Bone marrow (tissue), 2 donors: ENCODE measurements at places on chromosomes 1 and 21.

DNA sequence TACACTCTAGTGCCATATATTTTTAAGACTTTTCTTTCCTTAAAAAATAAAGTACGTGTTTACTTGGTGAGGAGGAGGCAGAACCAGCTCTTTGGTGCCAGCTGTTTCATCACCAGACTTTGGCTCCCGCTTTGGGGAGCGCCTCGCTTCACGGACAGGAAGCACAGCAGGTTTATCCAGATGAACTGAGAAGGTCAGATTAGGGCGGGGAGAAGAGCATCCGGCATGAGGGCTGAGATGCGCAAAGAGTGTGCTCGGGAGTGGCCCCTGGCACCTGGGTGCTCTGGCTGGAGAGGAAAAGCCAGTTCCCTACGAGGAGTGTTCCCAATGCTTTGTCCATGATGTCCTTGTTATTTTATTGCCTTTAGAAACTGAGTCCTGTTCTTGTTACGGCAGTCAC, 25.2 kb downstream of the PSEN2 start:
- no peak for DNase-seq

DNA sequence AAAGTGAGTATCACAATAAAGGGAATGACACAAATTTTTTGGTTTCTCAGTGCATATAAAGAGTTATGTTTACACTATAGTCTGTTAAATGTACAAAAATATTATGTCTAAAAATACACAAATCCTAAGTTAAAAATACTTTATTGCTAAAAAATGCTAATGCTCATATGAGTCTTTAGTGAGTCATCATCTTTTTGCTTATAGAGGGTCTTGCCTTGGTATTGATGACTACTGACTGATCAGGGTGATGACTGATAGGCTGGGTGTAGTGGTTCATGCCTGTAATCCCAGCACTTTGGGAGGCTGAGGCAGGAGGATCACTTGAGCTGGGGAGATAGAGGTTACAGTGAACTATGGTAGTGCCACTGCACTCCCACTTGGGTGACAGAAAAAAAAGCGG, 12.9 kb upstream of the NUF2 start:
- DNase-seq: no peak

- peak; percentile 75 for DNase-seq
These were observed 15.9 kb downstream of the RNU5D-1 start for GRCh38 chr1:44714944-44715571.

GRCh38 chr21:36129219-36129618, 5.7 kb upstream of the CBR3 start:
- no peak for DNase-seq

- no peak for DNase-seq
These were observed 178.6 kb downstream of the GPR52 start for GRCh38 chr1:174626031-174627025.

DNA sequence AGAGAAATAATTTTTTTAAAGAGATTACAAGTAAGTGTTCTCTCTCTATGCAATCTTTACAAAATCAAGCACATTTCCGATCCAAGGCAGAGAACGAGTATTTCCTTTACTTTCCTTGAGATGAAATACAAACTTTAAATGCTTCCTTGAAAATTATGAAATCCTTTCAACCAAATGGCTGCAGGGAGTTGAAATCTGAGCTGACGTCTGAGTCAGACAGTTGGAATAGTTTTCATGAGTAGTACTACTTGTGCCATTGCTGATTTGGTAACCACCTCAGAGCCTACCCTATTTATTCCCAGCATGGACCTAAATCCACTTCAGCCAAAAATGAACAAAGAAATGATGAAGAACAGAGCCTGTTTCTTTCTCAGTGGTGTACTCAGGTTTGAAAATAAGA, 183.6 kb downstream of the GIPC2 start:
- DNase-seq: no peak

DNA sequence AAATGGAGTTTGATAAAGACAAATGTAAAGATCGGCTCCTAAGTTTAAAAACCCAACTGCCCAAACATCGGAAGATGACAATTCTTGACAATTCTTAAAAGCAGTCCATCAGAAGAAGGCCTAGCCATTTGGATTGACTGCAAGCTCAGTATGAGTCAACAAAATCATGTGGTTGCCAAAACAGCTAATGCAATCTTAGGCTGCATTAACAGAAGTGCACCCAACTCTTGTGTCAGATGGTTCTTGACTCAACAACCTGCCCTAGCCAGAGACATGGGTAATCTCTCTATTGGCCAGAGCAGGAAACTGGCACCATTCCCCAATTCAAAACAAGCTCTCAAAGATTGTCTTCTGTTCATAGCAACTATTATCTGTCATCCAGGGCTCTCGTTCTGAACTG, 9.9 kb upstream of the NCF2 start:
- DNase-seq: no peak

GRCh38 chr1:247914941-247915662, 5.0 kb upstream of the OR2T8 start:
- no peak for DNase-seq

- no peak for DNase-seq
These were observed 45.0 kb upstream of the BCL10 start for GRCh38 chr1:85321237-85321964.

DNA sequence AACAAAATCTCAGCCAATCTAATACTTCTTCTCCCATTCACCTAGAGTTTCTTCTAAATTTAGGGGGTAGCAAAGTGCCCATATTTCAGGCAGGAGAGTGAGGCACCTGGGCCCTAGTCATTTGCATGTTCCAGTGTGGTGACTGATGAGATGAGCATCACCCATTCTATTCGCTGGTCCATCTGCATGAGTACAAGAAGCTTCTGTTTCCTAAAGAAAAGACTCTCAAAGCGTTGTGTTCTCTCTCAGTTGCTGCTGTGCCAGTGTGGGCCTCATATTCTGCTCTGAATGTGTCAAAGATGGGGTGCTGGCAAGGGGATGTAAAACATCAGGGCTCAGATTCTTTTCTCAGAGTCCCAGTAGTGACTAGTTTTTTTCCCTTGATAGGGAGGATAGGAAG, 16.1 kb upstream of the DPYD start:
- no peak for DNase-seq

GRCh38 chr1:195733826-195734225, 874.4 kb downstream of the KCNT2 start:
- DNase-seq: no peak

GRCh38 chr1:240164742-240165141, 73.1 kb downstream of the FMN2 start:
- no peak for DNase-seq

- no peak for DNase-seq
These were observed 102.9 kb downstream of the PTPN14 start for GRCh38 chr1:214448536-214448935.

GRCh38 chr21:42236014-42236413, 17.1 kb downstream of the ABCG1 start:
- no peak for DNase-seq

DNA sequence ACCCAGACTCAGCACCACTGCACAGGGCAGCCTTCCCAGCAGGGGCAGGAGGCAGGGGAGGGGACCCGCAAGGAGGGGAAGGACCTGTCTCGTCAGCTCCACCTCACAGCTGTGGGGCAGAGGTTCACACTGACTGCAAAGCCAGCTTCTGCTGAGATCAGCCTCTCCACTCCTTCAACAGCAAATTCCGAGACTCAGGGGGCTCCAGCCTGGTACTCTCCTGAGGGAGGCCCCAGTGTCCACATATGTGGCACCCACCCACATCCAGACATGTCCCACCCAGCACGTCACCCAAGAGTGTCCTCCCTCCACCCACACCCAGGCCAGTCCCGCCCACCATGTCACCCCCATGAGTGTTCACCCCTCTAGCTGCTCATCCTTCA, 329.5 kb downstream of the NPHP4 start:
- no peak for DNase-seq

DNA sequence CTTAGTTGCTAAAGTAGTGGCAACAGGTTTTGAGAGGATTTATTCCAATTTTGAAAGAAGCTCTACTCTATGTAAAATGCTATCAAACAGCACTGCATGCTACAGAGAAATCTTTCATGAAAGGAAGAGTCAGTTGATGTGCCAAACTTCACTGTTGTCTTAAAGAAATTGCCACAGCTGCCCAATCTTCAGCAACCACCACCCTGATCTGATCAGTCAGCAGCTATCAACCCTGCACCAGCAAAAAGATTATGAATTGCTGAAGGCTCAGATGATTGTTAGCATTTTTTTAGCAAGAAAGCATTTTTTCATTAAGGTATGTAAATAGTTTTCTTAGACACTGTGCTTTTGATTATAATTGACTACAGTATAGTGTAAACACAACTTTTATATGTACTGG, 49.6 kb downstream of the SLC9C2 start:
- no peak for DNase-seq

- DNase-seq: no peak
These were observed 3.0 kb downstream of the ADPRS start for GRCh38 chr1:36091698-36092097.

DNA sequence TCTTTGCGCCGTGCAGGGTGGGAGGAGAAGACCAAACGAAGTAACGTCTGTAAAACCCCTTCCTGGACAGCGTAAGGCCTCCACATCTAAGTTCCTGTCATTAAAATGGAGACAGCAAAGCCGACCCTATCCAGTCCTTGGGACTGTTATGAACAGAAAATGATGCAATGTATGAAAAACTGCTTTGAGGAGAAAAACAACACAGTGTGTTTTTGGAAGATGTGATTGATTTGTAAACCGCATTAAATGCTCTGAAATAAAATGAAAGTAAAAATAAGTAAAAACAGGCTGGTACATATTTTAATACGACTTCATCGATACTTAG, 827 bp upstream of the URB1 start:
- no peak for DNase-seq

DNA sequence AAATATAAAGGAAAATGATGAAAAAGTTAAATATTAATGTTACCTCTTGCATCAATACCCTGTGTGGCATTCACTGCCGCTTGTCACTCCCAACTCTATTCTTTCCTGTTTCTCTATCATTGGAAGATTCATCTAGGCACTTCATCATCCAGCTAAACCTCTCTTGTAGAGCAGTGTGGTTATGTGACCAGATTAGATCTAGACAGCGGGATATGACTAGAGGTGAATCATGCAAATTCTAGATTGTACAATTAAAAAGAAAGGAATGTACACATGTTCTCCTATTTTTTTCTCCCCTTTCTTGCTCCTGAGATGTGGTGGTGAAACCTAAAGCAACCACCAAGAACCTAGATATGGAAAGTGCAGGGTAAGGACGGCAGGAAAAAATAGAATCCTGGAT, 174.1 kb downstream of the LBR start:
- no peak for DNase-seq

DNA sequence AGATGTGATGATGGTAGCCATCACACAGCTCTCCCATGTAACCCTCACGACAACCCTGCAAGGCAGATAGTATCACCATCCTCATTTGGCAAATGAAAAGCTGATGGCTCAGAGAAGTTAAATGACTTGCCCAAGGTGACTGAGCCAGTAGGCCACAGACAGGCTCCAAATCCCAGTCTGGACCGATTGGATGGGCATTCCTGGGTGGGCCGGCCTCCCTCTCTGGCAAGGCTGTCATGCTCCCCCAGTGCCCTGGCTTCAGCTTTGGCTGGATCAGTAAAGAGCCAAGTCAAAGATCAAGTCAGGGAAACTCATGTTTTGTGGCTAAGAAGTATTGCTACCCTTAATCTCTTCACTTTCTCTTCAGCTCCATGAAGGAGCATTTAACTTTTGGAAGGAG, 41.2 kb downstream of the CDCP2 start:
- no peak for DNase-seq

- no peak for DNase-seq
These were observed 156.3 kb downstream of the DHRS3 start for GRCh38 chr1:12461754-12462153.

- no peak for DNase-seq
These were observed 53.6 kb downstream of the WNT9A start for GRCh38 chr1:227893949-227894721.

DNA sequence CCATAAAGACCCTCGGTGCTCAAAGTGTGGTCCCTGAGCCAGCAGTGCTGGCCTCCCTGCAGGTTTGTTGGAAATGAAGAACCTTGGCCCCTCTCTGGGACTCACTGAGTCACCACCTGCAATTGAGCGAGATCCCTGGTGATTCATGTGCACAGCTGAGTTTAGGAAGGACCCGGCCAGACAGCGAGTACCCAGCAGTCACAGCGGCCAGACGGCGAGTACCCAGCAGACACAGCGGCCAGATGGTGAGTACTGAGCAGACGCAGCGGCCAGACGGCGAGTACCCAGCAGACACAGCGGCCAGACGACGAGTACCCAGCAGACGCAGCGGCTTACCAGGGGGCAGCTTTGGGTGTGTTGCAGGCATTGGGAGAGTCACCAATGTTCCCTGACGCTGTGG, 123.8 kb downstream of the PRDM16 start:
- DNase-seq: no peak

DNA sequence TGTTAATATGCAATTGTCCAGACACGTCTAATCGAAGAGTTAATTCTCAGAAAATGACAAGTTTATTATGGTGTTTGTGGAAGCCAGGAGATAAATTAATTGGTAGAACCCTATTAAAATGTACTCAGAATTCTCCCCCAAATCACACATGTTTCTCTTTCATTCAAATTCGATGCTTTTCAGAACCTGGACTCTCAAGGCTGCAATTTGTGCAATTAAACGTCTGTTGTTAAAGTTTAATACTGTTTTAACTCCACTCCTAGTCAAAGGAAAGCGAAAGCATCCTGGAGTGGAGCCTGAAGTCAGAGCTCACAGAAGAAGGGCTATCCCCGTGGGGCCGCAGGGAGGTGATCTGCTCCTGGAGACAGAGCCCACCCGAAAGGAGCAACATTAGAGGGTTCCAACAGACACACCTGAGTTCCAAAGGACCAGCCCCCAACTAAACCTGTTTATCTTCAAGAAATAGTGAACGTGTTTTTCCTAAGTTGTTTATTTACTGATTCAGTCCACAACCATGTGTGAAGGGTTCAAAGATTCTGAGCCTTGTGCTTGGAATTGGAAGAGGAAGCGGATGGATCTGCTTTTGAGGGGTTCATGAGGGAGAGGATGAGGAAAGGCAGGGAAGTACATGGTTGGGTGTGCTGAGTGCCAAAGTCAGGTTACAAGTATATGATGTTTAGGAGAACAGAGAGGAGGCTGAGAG, 68.0 kb upstream of the AKT3 start:
- DNase-seq: peak; percentile 15

- no peak for DNase-seq
These were observed 56.9 kb upstream of the NRIP1 start for GRCh38 chr21:15121655-15122120.

GRCh38 chr1:71695821-71696220, 586.5 kb downstream of the NEGR1 start:
- no peak for DNase-seq

- no peak for DNase-seq
These were observed 84.6 kb upstream of the NEK7 start for GRCh38 chr1:198072177-198072576.
